ENCODE measurements at places on chromosomes 6 and 20.

DNA sequence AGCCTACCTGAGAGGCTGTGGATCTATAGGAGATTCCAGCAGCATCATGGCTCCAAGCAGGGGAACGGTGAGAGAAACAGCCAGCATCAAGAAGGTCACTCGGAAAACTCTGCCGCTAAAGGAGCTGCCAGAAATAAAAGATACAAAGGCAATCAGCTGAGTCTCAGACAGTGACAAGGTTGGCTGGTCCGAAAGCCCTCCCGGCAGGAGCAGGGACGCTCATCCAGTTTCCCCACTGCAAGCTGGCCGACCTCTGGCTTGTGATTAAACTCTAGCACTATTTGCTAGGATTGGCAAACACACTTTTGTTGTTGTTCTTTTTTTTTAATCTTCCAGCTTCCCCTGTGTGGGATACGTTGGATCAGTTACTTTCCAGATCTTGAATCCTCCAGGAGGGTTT, 8.7 kb downstream of the APMAP start:
- DNase-seq, result no peak

- no peak for DNase-seq
Observed at GRCh38 chr6:156801712-156802111, 24.5 kb downstream of the ARID1B start.

DNA sequence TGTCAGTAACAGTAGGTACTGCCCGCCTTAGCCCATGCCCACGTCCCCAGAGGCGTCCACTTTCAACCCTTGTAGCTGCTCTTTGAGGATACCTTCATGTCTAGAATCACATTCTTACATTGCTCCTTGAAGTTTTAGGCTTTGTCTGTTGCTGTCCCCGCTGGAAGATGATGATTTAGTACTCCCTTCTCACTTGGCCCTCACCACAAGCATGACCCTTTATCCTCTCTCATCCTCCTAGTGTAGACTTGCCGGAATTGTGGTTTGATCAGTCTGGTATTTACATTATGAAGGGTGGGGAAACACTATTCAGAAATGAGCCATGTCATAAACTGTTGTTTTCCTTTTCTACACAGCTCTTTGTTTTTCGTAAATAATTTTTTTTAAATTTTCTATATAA, 87.4 kb downstream of the ARID1B start:
- no peak for DNase-seq

DNA sequence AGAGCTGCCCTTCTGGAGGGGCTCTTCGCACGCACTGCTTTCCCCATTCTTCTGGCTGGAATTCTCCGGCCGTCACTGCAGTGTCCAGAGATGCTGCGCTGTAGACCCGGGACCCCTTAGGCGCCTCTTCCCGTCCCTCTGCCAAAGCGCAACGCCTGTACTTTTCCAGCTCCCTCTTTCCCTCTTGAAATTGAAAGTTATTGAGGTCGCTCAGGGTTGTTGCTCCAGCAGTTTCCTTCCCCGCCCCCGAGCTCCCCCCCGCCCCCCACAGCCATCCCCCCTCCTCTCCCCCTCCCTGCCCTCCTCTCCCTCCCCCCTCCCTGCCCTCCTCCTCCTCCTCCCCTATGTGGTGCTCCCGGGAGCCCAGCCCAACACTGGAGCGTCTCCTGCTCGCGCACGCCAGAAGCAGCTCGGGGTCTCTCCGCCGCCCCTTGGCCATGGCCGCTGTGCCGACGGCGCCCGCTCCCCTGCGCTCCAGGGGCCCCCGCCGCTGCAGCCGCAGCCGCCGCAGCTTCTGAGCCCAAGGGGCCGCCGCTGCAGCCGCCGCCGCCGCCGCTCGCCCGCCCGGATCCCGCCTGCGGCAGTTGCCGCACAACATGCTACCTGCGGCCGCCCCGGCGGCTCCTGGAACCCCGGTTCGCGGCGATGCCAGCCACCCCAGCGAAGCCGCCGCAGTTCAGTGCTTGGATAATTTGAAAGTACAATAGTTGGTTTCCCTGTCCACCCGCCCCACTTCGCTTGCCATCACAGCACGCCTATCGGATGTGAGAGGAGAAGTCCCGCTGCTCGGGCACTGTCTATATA, at the start of gene RSPO3:
Gene RSPO3, plus strand, starts transcription at position 374 of the 804 bp plus-strand sequence. CDS start 522 bp downstream, outside the sequence.
- DNase-seq, result no peak

DNA sequence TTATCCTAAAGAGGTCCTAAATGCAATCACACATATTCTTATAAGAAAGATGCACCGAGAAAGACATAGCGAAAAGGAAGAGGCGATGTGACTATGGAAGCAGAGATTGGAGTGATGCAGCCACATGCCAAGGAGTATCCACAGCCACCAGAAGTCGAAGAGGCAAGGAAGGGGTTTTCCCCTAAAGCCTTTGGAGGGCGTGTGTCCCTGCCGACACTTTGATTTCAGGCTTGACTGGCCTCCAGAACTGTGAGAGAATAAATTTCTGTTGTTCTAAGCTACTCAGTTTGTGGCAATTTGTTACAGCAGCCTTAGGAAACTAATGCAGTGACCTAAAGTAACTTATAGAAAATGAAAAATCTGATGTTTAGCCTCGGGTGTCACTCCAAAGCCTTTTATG, 179.5 kb upstream of the CITED2 start:
- no peak for DNase-seq

DNA sequence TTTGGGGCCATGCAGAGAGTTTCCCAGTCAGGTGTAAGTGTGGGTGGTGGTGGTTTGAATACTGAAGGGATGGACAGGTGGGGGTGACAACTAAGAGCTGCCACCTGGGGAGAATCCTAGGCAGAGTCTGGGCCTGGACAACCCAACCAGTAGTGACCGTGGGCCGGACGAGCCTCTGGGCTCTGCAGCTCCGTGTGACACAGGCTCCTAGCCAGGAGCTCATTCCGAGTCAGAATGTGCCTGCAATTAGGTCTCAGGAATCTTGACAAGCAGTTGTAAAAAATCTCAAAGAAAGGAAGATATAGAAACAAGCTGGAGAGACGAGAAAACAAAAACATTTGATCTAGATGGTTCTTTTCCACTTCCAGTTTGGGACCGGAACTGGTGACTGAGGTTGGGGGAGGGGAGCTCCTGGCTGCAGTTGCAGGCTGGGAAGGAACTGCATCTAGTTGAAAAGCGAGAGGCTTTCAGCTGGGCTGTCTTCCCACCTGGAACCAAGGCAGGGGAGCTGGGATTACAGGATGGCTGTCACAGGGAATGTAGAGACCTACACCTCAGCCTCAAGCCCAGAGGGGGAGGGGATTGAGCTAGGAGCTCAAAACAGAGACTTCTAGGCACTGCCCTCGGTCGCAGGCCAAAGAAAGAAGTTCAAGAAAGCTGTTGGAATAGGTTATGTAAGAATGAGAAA, 156.9 kb downstream of the PAX1 start:
- no peak for DNase-seq

DNA sequence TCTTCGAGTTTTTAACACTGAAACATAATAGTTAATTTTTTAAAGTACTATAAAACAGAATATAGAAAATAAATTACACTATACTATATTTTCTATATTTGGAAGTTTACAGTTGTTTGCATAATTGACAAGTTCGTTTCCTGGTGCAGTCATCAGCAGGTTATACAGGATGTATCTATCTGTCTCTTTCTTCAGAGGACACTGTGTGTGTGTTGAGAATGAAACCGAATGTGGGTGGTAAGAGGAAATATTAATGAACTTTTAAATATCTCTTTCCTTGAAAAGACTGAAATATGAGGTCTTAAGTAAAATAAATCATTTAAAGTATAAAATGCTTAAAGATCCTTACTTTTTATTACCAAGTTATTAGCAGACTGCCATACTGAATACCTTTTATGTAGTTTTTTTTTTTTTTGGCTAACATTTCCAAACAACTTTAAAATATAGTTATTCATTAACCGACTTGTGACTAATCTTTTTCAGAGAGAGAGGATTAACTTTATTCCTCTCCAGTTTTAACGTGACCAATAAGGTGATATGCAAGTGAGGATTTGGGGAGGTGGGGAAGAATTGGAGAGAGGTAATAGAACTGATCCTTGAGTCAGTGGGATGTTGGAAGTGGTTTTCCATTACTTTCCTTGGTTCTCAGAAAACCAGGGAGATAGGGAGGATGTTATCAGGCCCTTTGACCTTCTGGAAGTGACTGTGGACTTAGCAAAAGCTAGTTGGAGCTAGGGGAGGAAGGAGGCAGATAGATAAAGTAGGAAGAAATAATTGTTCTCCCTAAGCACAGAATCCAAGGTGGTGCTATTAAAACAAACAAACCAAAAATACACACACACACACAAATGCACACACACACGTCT, 380.0 kb upstream of the FLRT3 start:
- DNase-seq, result no peak

- no peak for DNase-seq
Observed at GRCh38 chr6:152669895-152670294, 27.8 kb upstream of the MYCT1 start.

DNA sequence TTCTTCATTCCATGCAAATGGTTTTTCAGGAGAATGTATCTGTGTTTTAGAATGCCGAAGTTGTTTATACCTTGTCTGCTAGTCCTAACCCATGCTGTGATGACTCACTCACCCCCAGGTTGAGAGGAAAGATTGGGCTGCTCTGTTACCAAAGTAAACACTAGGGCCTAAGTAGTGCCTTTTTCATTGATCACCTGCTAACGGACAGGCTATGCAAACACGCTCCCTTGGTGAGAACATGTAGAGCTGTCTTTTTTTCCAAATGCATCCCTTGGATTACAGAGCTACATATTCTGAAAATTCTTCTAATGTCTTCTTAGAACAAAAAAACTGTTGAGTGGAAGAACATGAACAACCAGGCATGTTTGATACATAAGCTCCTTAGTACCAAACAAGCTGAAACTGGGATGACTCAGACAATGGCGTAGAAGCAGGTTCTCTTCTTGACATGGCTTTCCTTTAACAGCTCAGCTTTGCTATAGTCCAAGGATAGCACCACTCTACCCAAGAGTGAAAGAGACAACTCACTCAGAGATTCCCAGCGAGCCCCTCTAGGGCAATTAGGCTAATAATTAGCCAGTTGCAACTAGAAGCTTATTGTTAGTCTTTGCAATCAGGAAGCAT, 20.5 kb downstream of the PERP start:
- DNase-seq, result no peak

DNA sequence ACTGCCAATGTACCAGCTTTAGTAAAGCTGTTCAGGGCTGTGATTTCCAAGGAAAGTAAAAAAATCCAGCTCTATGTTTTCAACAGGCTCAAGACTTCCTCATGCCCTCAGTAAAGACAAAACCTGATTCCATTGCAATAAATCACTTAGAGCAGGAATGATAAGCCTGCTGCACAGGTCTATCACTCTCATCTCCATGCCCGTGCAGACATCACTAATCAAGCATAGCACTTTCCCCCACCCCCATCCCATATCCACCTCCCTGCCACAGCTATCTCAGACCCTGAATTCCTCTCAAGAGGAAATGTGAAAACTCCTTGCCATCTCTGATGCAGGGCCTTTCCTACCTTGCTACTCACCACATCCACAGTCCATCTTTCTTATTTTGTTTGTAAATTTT, 554.9 kb downstream of the MAFB start:
- no peak for DNase-seq

- no peak for DNase-seq
Observed at GRCh38 chr20:12949429-12949980, 59.3 kb upstream of the SPTLC3 start.

DNA sequence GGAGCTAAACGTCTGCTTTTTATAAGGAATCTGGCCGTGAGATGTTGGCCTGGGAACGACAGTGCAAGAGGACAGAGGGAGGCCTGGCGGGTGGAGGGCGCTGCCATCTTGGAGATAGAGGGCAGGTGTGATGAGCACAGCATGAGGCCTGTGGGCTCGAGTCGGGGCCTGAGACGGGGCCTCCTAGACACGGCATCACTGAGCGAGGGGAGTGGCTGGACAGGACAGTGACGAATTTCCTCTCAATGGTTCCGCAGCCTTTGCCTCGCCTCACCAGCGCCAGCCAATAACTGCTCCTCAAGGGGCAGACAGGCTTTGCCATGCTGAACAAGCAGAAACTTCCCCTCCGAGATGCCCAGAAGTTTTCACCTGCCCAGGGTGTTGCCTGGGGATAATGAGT, 376.7 kb downstream of the THBS2 start:
- DNase-seq, result no peak

DNA sequence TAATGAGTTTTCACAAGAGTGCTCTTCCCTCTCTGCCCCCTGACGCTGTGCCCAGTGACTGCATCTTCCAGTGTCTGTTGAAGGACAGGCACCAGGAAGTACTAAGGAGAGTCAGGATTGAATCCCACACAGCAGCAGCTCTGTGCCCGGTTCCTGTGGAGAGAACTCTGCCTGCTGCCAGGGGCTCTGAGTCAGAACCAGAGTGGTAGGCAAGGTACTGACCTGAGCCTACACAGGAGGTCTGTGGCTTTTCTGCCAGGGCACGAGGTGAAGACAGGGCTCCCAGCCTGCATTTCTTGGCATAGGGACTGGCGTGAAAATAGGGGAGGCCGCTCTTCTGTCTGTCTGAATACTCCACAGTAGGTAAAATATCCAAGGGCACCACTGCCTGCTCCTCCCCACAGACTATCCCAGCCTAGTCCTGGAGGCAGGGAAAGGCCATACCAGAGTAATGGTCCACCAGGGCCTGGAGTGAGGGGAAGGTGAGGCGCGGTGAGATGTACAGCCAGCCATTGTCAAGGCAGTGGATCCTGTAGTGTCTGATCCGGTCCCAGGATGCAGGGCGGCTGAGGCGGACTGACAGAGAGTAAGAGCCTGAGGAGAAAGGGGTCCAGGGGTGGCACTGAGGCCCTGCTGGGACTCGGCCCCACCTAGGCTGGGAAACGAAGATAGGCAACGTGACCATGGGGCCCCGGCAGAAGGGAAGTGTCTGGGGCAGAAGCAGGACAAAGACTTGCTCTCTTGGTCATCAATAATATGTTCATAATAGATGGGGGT, 9.4 kb downstream of the RAB5IF start:
- DNase-seq, result no peak

DNA sequence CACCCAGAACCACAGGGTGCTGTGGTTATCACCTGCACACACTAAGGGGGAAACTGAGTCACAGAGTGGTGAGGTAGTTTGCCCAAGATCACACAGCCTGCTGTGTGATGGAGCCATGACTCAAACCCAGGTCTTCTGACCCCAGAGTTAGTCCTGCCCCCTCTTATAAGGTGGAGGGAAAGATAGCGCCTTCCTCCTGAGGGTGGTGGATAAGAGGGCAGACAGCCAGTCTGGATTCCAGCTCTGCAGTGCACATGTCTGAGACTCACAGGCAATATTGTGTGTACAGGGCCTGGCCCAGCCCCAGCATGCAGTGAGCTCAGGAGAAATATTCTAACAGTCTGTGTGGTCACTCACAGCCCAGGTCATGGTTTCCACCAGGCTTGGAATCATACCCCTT, 393.7 kb downstream of the CDH4 start:
- no peak for DNase-seq

DNA sequence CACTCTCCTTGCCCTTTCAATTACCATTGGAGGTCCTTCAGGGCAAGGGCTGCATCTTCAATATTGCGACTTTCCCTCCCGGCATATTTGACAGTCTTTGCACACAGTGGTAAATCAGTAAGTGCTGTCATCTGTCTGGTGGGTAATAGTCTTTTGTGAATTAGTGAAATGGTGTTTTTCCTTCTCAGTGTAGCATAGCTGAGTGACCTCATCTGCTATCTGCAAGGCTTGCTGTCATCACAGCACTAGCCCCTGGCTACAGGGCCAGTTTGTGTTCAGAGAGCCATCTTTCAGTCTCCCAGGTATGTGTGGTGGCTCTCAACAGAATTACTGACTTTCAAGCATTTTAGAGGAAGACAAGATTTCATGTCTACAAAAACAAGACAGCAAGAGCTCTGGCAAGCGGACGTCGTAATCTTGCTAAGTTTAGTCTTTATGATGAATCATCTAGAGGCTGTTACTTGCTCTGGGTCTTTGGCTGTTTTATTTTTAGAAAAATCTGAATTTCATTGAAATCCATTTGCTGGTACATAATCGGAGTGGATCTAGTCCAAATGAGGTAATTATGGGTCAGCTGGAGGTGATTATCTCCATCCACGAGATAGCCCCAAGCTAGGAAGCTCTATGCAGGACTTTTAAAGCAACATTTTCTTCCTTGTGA, 528.9 kb downstream of the EPM2A start:
- DNase-seq, result no peak
